ENCODE measurements at places on chromosomes 6 and 20. TPM values are rescaled to one million over a fixed set of nuclear protein-coding genes. Genes with fewer than 3 reads are reported as not detected.

DNA sequence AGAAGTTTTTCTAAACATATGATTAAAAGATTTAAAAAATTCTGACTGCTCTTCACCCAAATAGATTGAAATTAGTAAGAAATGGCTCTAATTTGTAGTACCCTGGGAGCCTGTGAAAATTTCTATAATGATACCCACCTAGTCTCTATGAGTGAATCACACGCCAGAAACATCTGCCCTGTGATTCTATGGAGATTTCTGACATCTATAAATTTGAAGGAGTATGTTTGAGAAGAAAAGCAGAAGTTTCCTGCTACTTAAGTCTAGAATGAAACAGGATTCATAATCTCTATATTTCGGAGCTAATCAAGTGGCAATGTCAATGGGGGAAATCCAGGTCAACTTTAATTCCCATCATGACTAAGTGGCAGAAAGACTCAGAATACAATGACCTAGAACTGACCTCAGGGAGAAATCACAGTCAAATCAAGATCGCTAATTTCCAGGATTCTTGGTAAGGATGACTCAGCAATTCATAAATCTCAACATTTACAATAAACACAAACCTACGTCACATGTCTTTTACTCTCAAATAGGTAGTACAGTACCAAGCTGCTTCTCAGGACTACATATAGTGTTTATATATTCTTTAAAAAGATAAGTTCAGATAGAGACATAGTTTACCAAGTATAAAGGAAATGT lies 186.2 kb upstream of the TNFAIP3 start:
- DNase-seq: no peak

- no peak for DNase-seq
Measured at GRCh38 chr6:66096679-66097078, 389.7 kb upstream of the EYS start.

DNA sequence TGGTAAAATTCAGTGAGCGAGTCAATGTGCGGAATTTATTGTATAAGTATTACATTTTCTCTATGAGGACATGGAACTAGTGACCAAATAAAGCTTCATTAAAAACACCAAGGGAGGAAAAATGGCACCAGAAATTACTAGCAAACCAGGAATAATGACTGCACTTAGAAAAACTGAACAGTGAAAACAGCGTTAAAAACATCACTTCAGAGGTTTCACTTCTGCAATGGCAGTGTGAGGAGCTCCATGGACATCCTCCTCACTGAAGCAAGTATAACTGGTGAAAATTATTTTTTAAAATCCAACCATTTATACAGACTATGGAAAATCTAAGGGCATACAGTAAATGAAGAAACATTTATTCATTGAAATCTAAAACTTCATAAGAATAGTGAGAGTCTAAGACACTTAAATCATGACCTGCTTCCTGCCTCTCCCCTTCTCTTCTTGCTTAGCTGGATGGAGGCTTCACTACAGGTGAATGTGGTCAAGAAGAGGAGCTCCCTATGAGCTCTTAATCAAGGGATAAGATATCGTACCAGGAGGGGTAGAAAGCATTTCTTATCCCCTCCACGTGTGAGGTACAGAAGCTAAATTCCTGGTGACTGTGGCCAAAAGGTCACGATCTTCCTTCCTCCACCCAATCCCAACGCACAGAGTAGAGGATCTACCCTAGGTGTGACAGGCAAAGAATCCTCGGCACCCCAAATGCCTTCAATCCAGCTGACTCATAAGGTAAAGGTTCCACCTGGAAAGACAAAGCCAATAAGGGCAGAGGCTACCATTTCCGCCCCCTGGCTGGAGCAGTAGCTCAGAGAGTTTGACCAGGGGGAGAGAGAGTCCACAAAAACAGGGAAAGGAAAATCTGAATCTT lies 12.3 kb upstream of the ASF1A start:
- DNase-seq: no peak

The B3GALT4 gene
- total RNA-seq: 1.9 TPM

GRCh38 chr20:56018716-56019115 lies 13.4 kb upstream of the CBLN4 start:
- no peak for DNase-seq

The C6orf15 gene
- not detected for total RNA-seq

The CGA gene
- not detected for total RNA-seq

DNA sequence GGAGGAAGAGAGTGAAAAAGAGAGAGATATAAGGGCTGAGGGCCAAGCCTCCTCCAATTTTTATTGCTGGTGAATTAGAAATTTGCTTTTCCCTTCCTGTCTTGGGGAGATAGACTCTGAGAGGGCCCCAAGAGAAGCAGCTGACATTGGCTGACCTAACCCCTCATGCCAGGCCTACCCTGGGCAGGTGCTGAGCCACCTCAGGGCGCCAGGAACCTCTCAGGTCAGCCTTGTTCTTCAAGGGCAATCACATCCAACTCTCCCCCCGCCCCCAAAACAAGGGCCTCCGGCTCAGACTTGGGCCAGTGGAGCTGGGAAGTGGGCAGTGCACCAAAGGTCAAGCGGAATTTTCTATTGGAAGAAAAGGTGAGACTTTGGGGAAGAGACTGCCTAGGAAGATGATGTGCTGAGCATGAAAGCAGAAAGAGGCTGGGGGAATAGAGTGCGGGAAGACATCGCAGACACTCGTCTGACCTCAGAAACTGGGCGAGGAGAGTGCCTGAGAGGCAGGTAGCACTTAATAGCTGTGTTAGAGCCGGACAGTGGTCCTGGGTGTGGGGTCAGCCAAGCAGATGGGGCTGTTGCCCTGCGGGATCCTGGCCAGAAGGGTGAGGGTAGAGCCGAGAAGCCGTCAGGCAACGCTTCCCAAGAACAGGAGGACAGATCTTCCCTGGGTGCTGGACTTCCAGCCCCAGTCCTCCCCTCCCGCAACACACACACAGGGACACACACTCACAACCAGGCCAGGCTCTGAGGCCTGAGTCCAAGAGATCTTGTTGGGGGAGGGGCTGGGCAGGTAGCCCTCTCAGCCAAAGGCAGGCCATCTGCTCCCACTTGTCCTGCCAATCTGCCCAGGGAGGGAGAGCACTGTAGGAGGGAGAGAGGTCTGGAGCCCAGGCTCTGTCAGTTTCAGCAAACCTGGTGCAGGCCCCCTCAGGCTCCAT lies 3.7 kb upstream of the FASTKD5 start:
- peak; percentile 98 for DNase-seq

DNA sequence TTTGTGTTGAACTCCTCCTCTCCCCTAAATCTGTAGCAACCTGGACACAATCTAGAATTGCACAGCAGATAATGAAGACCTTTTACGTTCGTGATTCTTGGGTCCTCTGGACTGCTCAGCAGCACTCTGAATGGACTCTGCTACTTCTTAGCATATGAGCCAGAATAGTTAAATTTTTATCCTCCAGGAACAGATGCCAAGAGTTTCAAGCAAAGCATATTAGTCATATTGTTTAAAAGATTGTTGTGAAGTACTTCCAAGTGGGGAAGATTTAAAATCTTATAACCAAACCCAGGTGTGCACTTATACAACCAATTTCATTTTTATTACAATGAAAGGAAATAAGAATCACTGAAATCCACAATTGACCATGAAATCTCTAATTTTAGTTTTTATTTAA lies 118.9 kb upstream of the EXOC2 start:
- DNase-seq: no peak

GRCh38 chr6:138588805-138589434 lies 89.6 kb upstream of the NHSL1 start:
- peak; percentile 85 for DNase-seq

DNA sequence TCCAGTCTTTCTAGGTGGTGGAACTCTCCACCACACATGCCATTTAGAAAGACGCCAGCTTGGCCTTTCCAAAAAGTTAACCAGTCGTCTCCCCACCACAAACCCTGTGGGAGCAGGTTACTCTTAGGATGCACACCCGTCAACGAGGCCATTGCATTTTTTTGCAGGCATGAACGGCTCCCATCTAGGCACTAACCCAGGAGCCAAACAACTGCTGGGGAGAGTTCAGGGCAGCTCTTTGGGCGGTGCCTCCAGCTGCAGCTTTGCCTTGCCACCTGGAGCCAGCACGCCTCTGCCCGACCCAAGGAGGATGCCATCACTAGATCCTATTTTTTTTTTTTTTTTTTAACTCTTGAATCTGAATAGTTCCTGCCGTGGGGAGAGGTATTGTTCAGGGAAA lies 39.9 kb downstream of the TBC1D7 start:
- DNase-seq: no peak

The PAK1IP1 gene
- total RNA-seq: 31.3 TPM

DNA sequence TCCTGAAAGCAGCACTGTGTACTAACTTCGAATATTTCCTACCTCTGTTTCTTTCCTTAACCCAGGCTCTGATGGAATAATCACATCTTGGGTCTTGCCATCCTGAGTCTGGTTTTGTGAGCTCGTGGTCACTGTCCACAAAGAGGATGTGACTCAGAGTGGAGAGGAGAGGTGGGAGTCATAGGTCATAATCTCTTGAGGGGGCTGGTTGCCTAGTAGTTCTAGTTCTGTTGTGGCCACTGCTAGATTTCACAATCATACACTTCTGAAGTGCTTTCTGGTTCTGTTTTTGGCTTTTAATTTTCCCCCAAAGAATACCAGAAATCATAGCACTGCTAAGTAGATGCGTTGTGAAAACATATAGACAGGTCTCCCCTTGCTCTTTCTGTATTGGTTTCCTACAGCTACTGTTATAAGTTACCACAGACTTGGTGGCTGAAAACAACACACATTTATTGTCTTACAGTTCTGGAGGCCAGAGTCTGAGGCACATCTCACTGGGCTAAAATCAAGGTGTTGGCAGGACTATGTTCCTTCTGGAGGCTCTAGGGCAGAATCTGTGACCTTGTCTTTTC lies 102.8 kb downstream of the NRSN1 start:
- no peak for DNase-seq

The FAM184A gene
- total RNA-seq: 0.07 TPM

DNA sequence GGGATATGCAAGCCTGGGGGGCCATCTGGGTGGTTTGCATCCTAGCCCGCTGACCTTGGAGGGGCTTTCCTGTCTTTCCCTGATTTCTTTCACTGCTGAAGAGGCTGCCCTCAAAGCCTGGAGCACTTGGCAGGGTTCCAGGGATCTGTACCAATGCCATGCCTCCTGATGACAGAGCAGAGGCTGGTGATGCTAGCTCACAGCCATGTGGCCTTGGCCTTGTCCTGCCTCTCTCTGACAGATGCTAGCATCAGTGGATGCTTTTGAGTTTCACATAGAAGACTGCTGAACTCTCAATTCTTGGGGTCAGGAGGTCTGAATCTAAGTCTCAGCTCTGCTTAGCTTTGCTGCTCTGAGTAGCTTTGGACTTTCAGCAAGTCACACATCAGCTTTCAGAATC lies 21.9 kb upstream of the RREB1 start:
- DNase-seq: no peak

DNA sequence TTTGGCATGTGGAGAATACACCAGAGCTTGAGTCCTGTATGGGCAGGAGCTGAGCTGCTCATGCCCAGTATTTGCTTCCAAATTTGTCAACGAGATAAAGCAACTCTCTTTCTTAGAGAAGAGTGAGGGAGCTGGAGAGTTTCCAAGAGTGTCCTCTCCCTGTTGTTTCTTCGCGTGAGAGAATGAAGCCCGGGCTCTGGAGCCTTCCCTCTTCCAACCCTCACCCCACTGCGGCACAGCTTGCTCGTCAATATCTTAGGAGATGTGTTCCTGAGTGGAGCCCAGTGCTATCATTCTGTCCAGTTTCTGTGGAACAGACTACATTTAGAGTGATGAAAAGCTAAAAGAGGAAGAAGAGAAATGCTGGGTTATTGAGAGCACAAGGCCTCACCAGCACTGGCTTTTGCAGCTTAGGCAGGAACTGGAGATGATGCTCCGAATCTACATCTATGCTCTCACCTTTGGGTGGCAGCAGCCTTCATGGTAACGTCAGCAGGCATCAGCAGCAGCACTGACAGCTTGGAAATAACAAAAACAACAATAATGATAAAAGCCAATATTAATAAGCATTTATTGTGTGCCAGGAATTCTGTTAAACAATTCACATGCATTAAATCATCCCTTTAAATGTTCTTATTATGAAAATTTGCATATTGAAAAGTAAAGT lies 66.5 kb upstream of the TFB1M start:
- no peak for DNase-seq

GRCh38 chr20:49712996-49713752 lies 504 bp downstream of the B4GALT5 start:
- peak; percentile 37 for DNase-seq

GRCh38 chr20:35013421-35014411 lies 58.0 kb downstream of the MYH7B start:
- DNase-seq: no peak

The AFDN gene
- total RNA-seq: 13.8 TPM

DNA sequence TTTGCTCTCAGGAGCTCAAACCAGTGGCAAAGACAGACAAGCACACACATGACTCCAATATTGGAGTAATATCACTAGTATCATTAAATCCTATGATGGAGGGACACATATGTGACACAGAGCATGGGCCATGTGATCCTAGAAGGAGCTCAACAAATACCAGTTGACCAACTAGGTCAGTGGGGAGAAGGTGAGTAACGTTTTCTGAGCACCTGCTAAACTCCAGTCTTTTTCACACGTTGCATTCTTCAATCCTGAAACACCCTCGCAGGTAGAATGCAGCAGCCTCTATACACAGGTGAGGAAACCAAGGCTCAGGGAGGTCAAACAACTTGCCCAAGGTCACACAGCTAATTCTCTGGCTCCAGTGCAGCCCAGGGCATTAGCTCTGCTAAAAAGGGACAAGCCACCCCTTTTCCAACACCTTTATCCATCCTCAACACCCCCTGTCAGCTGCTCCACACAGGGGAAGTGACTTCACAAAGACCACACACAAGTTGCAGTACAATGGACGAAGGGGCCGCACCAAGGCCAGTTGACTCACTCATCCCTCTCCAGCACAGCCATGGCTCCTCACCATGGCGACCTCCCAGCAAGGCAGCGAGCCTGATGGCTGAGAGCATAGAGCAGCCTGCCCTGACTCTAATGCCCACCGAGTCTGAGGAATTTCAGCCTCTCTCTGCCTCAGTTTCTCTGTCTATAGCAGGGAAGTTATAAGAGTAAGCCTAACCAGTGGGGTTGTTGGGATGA lies 4.4 kb downstream of the CAPN11 start:
- DNase-seq: no peak

The HS3ST5 gene
- total RNA-seq: not detected

DNA sequence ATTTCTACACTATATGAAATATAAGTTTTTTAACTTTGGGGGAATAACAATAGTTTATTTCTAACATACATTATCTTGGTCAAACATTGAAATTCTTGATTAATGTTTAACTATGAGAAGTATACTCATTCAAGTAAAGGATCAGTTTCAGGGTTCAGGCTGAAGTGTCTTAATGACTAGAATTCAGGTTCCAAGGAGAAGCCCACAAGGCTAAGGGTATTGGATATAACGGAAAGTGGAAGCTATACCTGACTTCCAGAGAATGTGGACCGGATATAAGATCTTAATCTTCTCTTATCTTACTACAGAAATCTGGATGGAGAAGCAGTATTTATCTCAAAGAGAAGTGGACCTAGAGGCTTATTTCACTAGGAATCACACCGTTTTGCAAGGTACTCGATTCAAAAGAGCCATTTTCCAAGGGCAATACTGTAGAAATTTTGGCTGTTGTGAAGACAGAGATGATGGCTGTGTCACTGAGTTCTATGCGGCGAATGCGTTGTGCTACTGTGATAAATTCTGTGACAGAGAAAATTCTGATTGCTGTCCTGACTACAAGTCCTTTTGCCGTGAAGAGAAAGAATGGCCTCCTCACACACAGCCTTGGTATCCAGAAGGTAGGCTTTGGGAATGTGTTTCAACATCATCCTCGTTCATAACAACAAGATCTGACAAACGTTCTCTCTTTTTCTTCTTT lies at the start of gene TINAG:
Gene TINAG (plus strand): TSS at position 153 of the 697 bp plus-strand sequence. CDS start 110 bp downstream, at position 263.
- DNase-seq: no peak

GRCh38 chr20:39778431-39778830 lies 816.3 kb downstream of the DHX35 start:
- no peak for DNase-seq

The SLC9A8 gene
- total RNA-seq: 3.6 TPM

Measured in G401 (cell line).